ENCODE measurements at places on chromosomes 12 and 14.

DNA sequence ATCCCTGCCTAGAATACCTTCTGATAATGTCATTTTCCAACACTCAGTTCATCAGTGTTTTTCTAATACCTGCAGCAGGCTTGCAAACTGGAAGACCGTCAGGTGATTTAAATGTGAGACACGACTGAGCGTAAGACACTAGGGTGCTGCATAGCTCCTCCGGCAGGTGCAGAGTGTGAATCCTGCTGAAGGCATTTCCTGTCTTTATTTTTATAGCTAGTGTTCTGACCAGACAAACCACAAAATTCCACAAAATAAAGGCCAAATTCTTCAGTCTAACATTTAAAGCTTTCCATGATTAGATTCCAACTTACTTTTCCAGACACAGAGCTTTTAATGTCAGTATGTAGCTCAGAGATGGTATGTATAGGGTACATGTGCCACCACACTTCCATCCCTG is 70.7 kb downstream of the BBS10 start:
- peak; percentile 32 for DNase-seq

- DNase-seq: no peak
Measured at GRCh38 chr14:64212666-64213065, 81.5 kb downstream of the ESR2 start.

DNA sequence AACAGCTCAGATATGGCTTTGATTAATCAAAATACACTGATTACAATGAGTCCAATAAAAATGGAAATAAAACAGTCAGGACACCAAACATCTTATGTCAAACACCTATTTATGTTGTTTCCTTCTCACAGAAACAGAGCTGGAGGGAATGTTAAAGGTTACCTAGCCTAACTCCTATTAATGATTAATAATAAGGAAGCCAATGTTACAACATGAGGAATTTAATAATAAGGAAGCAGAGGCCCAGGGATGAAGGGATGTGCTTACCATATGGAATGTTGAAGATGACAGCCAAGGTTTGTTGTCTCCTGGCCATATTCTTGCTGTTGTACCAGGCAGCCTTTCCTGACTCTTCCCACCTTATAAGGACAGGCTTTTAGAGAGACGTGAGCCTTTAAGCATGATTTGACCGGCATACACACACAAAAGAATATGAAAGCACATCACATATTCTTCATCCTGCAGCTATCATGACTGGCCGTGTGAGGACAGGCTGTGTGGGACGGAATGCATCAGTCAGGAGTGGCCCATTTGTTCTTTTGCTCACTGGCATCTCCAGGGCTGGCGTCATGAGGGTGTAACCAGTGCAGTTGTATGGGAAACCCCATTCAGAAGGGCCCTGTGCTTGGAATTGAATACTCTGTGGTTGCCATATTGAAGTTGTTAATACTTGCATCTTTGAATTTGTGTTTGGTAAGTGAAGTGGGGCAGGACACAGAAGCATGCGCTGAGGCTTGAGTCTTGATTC is 3.1 kb upstream of the GPRC5D start:
- no peak for DNase-seq

GRCh38 chr12:99611117-99611516 is 36.4 kb upstream of the GARIN6 start:
- no peak for DNase-seq

DNA sequence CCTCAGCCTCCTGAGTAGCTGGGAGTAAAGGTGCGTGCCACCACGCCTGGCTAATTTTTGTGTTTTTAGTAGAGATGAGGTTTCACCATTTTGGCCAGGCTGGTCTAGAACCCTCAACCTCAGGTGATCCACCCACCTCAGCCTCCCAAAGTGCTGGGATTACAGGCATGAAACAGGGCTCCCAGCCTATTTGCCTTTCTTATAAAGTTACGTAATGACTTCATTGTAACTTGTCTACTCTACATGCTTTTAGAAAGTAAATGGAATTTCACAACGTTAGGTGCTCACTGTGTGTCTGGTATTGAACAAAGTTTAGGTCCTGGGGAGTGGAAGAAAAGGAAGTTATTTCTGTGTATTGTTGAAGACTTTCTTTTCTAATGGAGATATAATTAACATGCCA is 12.5 kb downstream of the CFAP251 start:
- DNase-seq: peak; percentile 22

DNA sequence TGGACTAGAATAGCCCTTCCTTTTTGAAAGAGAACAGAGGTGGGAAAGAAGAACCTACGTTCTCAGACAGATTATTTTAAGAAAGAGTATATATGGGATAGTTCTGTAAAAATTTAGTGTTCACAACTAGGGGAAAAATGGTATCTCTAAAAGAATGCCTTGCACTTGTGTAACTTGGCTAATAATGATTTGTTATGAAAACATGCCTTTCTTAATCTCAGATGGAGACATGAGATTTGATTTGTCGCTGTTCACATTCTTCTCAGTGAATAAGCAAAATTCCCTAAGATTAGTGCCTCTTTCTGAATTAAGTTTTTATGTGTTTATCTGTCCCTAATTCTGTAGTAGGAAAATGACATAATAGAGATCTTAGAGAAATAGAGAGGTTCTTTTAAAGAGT is 100.8 kb downstream of the USP15 start:
- no peak for DNase-seq

DNA sequence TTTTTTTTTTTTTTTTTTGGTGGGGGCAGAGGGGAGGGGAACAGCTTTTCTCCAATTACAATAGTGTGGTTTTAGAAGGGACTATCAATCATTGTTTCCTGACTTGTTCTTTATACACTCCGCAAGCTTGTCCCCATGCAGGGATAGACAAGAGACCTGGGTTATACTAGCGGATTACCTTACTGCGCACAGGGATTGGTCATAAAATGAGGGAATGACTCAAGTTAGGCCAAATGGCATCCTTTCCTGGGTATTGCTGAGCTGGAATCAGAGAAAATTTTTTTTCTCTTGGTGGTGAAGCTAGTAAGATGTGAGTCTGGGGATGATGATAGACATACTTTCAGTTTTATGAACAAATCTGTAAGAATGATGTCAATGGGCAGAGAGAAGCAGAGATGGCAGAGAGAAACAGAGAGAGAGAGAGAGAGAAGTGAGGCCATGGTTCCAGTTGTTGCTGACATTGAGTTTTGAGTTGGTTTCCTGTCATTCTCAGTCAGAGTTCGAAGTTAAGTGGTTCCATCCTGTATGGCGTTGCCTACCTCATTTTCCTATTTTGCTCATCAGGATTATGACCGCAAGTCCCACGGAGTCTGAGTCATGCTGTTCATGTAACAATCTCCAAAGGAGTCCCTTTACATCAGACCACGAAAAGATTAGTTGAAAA is 59.1 kb upstream of the OTOGL start:
- DNase-seq: no peak

GRCh38 chr14:100306998-100307765 is 938 bp upstream of the SLC25A29 start:
- DNase-seq: peak; percentile 82

GRCh38 chr14:101173698-101174521 is 270.4 kb upstream of the RTL1 start:
- no peak for DNase-seq

GRCh38 chr14:90332271-90332584 is 487 bp upstream of the NRDE2 start:
- DNase-seq: no peak

DNA sequence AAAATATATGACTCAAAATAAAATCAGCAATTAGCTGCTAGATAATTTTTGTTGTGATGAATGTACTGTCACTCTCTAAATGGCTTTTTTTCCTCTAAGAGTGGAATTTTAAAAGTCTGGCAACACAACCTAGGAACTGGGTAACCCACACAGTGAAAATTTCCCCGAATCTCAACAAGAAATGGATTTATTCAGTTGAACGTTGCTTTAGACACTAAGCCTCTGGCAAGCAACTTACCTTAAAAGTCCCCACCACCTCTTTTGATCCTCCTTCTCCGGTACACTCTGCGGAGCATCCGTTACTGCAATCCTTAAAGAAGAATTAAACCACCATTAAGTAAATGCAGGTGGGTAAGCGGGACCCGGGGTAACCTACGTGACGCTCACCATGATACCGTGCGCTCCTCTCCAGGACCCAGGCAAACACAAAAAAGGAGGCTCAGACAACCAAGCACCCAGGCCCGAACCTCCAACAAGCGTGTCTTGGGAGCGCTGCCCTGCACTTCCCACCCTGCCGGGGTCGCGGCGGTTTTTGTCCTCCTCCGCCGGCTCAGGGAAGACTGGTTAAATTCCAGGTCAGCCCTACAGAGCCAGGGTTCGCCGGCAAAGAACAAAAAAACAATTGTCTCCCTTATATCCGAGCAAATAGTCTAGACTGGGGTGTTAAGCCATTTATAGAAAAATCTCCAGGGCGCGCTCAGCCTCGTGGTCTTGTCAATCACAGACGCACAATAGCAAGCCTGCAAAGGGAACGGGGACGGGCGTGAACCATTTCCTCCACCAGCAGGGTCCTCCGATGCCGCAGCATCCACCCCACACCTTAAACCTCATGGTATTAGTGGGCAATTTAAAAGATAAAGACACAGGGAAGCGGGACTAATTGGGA is 47.1 kb downstream of the BCAT1 start:
- DNase-seq: peak; percentile 88

DNA sequence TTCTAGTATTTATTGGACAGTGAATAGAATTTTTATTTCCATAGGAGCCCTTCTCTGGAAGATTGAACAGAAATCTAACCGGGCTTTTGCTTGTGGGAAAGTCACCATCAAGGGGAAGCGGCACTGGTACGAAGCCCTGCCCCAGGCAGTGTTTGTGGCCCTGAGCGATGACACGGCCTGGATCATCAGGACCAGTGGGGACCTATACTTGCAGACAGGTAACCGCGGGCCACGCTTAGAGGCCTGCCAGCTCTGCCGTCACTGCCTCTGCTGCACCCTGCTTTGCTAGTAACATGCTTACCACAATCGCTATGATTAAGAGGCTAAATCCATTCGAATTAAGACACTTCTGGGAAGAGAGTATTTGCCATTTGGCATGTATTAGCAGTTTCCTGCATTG is 69.2 kb downstream of the ANKRD9 start:
- DNase-seq: no peak

DNA sequence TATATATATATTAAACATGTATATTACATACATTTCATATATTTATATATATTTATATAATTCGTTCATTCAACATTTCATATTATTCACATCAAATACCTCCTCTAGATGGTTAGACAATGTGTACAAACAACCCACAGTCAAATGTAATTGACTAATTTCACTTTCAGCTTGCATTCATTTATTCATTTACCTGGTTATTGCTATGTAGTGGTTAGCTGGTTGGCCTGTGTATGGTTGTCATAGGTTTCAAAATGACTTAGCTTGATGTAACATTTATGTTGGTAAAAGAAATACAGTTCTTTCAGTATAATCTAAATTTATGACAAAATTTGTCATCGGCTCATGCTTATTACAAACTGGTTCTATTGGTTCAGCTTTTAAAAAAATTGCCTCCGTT is 389 bp downstream of the OR4K13 start:
- no peak for DNase-seq

DNA sequence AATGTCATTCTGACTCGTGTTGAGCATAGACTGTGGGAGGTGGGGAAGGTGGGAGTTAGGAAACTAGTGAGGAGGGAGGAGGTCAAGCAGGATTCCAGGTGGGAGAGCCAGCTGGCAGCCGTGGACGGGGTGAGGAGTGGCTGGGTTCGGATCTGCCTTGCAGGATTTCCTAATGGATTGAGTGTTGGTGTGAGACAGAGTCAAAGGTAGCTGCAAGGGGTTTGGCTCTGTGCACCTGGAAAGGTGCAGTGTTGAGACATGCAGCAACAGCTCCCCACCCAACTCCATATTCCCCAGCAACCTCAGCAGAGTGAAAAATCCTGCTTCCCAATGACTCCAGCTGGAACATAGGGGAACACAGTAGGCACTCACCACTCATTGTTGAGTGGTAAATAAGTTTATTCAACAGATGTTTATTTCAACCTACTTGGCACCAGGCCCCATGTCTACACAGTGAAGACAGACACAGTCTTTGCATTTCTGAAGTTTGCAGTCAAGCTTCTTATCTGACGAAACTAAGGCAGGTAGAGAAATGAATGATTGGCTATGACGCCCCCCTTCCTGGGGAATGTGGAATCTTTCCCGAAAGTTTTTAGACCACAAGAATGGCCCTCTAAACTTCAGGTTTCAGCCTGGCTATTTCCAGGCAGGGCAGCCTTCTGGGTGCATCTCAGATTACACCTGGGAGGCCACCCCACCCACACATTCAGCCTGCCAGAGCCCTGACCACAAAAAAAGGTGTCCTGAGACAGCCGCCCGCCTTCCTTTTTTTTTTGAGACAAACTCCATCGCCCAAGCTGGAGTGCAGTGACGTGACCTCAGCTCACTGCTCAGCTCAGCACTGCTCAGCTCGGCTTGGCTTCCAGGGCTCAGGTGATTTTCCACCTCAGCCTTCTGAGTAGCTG is 37.9 kb upstream of the PLEKHG6 start:
- peak; percentile 82 for DNase-seq

GRCh38 chr14:52395728-52396127 is 81.6 kb downstream of the PTGER2 start:
- DNase-seq: no peak

DNA sequence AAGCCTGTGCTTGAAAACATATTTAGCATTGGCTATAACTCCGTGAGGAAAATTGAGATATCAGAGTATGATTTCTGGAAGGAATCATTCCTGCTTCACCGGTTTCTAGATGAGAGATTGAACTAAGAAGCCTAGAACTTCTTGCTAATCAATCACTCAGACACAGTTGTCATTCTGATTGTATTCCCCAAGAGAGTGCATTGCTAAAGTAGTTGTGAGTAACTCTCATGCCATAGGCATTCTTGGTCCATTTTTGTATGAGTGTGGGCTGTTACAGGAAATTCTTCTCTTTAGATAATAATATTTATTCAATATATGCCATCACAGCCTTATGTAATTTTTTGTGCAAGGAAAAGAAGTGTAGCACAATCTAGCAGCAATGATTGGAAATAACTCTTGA is 893.3 kb upstream of the MDGA2 start:
- DNase-seq: no peak

DNA sequence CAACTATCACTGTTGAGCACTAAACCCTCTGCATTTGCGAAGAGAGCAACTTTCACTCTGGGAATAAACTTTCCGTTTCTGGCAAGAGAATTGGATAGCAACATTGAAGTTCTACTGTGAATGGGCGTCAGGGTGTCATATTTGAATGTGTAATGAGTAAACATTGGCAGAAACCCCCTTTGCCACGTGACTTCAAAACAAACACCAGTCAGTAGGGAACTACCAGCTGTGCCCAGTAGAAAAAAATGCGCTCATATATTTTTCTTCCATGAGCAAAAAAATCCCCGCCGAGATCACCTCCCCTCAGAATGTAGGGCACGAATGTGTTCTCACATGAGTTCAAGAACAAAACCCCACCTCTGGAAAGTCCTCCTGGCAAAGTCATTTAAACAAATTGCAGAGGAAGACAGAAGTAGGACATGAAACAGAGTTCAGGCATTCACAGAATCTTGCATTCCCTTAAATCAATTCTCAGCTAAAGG is 80.6 kb downstream of the BTG1 start:
- DNase-seq: no peak

- DNase-seq: peak; percentile 49
Measured at GRCh38 chr12:130705178-130705822, 10.8 kb downstream of the RIMBP2 start.

DNA sequence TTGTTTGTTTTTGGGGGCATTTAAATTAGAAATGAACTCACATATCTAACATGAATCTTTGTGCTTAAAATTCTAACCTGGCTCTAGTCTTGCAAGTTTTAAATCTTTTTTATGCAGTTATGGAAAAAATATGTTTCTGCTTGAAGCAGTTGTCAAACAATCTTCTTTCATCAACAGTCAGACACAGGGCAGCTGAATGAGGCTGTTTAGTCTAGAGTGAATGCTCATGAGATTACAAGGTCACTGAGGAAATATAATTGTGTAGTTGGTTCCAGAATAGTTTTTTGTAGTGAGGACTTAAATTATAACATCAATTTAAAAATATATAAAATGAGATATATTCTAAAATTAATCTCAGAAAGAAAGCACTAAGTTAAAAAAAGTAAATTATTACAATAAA is 76.5 kb downstream of the TRMT5 start:
- DNase-seq: no peak

All from endodermal cell (in vitro differentiated cells).